RKO (cell line): ENCODE measurements at places on chromosomes 4 and X.
A peak's percentile ranks its signal among the peaks of the same experiment; 100 is the strongest.

DNA sequence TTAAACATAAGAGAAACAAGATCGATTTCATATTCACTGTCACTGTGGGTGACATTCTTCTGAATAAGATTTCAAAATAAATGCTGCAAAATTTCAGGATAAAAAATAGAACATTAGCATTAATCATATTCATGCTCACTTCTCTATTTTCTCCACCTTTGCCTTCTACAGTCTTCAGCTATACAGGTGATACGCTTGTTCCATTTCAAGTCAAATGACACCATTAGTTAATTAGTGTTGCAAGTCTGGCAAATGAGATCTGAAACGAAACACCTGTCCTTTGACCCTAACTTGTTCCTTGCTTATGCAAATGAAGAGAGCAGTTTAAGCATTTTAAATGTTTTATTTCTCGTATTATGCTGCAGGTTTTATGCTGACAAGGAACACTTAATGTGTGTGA is 667.5 kb upstream of the MAGEB2 start:
- no peak for DNase-seq

- no peak for DNase-seq
Measured at GRCh38 chr4:143502231-143502630, 11.3 kb upstream of the SMARCA5 start.

GRCh38 chr4:62170235-62170634 is 970.1 kb downstream of the ADGRL3 start:
- DNase-seq: no peak

DNA sequence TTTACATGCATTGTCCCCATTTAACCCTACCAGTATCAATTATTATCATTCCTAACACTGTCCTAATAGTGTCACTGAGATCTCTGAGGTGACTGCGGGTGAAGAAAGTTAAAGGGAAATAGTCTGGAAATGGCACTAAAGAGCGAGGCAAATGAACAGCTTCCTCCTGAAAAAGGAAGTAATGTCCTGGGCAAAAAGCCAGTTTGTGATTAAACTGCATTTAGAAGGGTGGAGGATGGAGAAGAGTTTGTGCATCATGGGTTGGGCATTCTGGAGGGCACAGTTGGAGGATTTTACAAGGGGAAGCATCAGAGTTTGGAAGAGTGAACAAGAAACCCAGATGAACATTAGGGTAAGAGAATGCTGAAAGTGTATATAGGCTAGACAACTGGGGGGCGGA is 60.5 kb upstream of the SLC25A4 start:
- DNase-seq: no peak

GRCh38 chrX:133749370-133749769 is 236.0 kb downstream of the GPC3 start:
- DNase-seq: no peak

DNA sequence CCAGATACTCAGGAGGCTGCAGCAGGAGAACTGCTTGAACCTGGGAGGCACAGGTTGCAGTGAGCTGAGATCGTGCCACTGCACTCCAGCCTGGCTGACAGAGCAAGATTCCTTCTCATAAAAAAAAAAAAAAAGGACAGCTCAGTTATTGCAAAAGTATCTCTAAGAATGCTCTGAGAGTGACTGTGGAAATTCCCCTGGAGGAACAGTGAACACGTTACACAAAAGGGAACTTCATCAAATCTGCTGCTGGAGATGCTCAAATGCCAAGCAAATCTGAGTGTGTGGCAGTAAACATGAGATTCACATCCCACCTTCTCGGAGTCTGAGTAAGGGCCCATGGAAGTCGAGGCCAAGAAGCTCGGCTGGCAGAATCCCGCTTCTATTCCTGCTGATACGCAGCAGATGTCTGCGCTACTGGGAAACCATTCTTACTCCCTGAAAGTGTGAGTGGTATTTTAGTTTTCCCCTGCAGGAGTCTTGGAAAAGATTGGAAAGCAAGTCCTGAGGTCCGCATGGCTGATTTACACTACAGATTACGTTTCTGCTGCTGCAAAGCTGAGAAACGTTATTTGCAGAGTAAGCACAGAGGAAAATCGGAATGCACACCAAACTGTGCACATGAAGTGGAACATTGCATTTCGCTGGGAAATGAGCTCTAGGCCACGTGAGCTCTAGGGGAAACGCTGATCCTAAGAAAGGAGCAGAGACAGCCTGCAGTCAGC is 162.9 kb downstream of the NSUN7 start:
- DNase-seq: no peak

GRCh38 chr4:131302108-131302507 is 1847.0 kb upstream of the PCDH10 start:
- no peak for DNase-seq

- DNase-seq: no peak
Measured at GRCh38 chrX:40298572-40299479, 201.1 kb upstream of the BCOR start.

- no peak for DNase-seq
Measured at GRCh38 chr4:182085051-182085480, 158.1 kb upstream of the TENM3 start.

DNA sequence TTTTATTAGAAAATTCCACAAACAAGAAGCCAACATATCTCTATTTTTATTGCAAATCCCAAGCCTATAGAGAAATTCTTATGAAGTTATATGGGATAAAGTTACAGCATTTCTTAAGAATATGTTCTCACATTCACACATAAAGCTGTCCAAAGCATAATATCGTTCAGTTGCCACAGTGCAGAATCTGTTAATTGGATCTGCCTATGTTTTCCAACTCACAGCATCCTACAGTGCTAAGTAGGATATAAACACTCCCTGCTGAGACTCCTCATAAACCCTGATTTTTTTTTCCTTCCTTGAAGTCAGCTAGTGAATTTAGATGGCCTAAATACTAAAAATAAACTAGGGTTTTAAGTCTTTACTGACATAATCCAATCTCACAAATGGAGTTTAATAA is 307.9 kb downstream of the PDGFC start:
- no peak for DNase-seq

DNA sequence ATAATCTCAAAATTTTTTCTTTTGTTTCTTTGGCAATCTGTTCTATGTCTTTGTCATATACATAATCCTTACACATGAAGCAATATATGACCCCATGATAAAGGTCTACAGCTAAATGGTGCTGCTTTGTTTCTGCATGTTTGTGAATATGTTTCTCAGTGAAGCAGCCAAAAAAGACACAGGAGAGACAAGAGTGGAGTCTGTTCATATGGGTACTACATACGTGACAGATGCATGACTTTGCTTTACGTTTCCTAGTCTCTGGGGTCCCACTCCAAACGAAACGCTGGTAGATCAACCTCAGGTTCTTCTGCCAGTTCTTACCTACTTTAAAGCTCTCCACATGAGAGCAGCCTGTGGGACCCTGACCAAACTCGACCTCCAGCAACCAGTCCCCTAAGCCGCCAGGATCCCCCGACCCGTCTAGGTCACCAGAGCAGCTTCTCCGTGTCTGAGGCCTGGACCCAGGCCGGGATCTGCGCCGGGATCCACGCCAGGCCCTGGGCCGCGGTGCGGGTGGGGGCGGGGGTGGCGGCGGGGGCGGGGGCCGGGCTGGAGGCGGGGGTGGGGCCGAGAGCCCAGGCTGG is 1.5 kb downstream of the USP51 start:
- DNase-seq: no peak

GRCh38 chrX:48711162-48711928 is 14.8 kb downstream of the SUV39H1 start:
- no peak for DNase-seq

DNA sequence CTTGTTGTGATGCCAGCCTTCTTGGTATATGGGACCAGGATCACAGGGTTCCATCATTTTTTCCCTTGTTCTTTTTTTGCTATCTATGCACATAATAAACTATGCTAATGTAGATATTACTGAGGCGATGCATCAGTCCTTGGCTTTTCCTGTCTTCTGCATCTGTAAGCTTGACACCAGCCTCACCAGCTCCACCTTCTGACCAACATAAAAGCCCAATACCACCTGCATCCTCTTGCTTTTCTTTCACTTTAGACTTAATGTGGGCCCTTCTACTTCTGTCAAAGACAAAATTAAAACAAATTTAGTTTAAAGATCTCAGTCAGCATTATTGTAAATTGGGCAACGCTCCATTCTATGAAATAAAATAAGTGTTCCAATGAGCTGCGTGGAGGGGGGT is 1718.8 kb upstream of the PCDH10 start:
- peak; percentile 4 for DNase-seq

DNA sequence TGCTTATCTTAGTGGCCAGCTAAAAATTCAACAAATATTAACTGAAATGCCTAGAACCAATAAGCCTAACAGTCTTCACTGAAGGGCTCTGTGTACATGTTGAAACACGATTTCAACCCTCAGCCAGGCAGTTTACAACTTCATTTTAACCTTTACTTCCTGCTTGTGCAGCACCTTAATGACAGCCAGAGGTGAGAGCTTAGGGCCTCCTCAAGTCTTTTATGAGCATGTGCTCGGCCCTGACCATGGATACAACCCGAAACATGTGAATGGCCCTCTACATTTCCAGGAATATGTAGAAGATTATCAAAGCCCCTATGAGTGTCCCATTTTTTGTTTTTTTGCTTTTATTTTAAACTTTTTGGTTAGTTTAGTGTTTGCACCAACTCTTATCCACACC is 88.3 kb downstream of the MSN start:
- DNase-seq: no peak

GRCh38 chr4:57190601-57191481 is 80.7 kb upstream of the IGFBP7 start:
- DNase-seq: peak; percentile 3

DNA sequence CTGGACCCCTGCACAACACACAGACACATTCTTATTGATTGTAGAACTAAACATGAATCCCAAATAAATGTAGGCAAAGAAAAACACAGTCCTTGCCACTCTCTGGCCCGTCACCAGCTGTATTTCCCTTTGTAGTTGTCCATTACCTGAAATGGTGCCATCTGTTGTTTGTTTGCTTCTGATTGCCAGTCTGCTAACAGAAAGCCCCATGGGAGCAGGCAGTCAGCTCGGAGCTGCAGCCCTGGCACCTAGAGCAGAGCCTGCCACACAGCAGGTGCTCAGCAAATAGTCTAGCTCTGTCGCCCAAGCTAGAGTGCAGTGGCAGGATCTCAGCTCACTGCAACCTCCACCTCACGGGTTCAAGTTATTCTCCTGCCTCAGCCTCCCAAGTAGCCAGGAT is 28.9 kb downstream of the CPLX1 start:
- DNase-seq: no peak

DNA sequence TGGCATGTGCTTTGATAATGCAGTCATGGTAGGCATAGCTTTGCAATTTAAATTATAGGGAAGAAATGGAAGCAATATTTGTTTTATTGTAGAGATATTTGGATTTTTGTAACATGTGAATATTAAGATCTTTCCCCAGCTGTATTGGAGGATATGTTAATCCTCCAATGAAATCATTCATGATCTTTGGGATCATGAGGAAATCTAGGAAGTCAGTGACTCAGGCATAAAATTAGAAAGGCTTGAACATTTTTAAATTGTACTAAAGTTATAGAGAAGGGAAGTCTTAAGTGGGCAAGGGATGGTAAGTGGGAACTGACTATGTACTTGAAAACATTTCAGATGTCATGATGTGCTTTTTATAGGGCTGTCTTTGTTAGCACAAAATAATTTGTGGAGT is 46.8 kb downstream of the FIP1L1 start:
- no peak for DNase-seq

GRCh38 chrX:148811236-148811635 is 310.8 kb downstream of the AFF2 start:
- no peak for DNase-seq

DNA sequence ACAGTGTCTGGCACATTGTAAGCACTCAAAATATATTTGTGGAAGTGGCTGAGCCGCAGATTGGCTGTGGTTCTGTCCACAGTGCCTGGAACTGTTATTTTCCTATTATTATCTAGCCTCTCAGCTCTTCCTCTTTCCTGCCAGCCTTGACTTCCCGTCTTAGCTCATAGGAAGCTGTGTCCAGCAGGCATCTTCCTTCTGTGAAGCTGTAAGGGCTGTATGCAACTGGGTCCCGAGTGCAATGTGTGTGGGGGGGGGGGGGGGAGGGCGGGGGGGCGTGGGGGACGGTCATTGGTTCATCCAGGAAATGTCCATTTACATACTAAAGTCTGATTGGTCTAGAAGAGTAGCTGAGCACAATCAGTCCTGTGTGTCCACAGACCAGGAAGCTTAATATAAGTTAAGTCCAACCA is 210.7 kb downstream of the PDGFRA start:
- DNase-seq: peak; percentile 87

DNA sequence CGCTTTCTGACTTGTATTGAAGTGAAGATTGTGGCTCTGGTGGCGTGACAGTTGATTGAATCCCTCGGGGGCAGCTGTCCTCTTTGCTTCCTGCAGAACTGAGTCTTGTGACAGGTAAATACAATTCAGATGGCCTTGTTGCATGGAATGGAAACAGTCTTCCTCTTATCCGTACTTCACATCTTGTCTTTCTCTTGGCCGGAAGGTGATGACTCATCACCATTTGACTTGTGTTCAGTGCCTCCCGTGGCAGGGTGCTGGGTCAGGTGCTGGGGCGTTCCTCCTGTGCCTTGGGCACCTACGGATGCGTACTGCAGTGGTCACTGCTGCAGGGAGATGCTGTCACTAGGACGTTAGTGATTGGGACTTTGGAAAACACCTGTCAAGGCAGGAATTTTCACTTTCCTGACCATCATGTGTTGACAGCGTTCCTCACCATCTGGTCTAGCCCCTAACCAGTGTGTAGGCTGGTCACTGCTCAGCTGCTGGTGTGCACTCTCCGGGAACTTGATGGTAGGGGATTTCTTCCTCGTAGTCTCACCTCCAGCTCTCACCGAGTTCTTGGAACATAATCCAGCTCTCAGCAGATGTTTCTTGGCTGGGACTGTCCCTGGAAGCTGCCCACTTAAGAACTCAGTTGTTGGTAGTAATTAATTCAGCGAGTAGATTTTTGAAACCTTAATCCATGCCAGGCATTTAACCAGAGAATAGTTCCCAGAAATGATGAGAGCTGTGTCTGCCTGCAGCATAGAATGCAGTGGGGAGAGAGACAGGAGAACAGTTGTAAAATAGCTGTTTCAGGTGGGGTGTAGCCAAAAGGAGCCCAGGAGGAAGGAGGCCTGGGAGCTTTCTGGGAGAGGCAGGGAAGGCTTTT is 7.2 kb downstream of the TBC1D14 start:
- DNase-seq: no peak

GRCh38 chrX:138719396-138719795 is 7.9 kb upstream of the FGF13 start:
- DNase-seq: no peak

- DNase-seq: no peak
Measured at GRCh38 chr4:48706736-48707135, 73.3 kb downstream of the FRYL start.
